Ureter (tissue), 1 donor: ENCODE measurements at places on chromosomes 2 and 18.

DNA sequence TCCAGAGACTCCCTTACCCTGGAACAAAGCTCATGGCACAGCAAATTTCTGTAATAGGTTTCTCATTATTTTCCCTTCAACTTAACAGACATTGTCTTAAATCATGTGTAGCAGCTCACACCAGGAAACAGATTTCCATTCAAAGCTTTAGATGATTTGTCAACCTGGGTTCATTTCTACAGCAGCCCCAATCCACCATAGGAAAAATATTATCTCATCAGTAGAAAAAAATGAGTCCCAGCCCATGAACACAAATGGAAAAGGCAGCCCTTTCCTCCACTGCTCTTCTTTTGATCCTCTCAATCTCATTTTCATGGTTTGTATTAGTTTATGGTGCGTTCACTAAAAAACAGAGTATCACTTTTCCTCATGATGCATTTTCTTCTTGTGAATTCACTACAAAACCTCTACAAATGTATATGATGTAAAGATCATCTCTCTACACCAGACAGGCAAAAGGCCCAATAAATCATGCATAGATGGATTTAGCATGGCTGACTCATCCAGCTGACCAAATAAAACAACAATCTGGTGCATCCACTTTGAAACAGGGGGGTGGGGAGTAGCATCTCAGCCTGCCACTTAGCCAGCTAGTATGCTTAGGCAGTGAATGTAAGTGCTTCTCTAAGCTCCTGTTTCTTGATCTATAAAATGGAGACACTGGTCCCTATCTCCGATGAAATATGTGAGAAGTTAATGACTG is 78.6 kb downstream of the SATB2 start:
- DNase-seq = no peak

GRCh38 chr18:6113650-6114049 is 218.3 kb upstream of the TMEM200C start:
- DNase-seq = no peak

DNA sequence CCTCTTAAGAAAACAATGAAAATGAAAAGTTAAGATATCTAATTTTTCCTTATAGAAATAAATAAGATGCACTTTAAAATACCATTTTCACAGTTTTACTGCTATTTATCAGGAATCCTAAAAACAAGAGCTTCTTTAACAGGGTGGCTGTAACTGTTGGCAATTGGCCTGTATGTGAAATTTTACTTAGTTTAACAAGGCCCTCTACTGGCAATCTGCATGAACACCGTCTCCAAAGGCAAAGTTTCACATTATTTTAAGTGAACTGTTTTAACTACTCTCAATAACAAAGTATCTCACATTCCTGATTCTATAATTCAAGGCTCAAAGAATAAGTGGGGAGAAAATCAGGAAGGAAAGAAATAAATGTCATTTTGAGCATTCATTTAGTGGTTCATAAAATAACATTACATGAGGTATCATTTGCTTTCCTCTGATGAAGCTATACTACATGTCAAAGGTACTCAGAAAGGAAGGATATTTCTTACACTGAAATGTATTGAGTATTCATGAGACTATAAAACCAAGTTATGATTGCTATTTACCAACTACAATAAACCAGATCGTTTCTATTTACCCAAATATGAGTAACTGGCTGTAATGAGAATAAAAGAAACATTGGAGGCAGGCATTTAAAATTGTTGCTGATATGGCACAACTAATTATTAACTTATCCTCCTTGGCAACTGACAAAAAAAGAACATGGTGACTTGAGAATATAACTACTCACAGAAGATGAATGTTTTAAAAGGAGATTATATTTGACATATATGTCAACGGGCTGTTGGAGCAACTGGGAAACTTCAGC is 7.0 kb downstream of the NCKAP5 start:
- DNase-seq = no peak

DNA sequence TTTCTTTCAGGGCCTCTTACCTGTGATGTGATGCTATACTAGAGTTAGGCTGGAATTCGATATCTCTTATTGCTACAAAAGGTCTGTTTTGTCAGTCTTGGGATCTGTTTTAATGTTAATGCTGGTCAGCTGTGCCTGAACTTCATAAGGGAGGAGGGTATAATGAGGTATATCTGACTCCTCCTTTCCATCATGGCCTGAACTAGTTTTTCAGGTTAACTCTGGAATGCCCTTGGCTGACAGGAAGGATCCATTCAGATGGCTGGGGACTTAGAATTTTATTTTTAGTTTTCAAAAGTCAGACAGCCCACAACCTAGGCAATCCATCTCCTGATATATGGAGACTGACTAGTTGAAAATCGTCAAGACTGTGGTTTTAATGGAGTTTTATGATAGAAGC is 35.9 kb upstream of the TBC1D8 start:
- no peak for DNase-seq

DNA sequence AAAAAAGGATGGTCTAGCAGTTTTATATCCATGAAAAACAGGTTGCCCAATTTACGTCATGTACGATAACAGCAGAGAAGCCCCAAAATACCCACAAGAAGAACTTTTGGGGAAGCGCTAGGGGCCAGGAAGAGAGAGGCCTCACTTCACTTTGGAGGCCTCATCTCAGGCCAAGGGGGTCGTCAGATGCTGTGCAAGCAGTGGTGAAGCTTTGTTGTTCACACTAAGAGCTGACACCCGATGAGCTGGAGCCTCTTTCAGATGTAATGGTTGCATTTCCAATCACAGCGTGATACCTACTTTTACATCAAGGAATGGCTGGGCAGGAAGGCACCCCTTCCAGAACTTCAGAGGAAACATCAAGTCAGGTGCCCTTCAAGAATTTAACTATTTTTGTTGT is 242.3 kb upstream of the PXDN start:
- no peak for DNase-seq

- DNase-seq = no peak
These were observed 12.3 kb upstream of the PLEK start for GRCh38 chr2:68352651-68353391.
